Cardiac muscle cell (in vitro differentiated cells and primary cell): ENCODE measurements at places on chromosomes 2 and 18. TPM values are rescaled to one million over a fixed set of nuclear protein-coding genes. Genes with fewer than 3 reads are reported as not detected.

DNA sequence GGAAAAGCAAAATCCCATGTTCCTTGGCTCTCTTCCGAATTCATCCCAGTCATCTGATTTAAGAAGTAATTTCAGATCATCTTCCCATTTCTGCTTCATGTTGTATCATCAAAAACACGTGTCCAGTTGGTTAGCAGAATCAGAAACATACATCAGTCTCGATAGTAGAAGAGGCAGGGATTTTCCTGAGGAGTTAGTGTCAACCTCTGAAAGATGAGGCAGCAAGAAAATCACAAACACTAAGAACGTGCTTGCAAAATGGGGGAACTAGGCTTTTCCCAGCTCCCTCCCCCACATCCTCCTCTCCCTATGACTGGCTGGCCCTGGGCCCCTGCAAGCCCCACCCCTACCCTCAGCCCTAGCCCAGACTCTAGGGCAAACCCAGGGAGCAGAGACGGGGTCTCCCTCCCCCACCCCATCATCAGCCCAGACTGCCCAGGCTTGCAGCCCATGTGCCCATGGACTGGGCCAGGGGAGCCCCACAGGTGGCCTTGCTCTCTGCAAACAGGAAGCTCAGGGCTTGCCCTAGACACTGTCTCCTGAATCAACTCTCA, 161.0 kb upstream of the ID2 start:
- DNase-seq: no peak

DNA sequence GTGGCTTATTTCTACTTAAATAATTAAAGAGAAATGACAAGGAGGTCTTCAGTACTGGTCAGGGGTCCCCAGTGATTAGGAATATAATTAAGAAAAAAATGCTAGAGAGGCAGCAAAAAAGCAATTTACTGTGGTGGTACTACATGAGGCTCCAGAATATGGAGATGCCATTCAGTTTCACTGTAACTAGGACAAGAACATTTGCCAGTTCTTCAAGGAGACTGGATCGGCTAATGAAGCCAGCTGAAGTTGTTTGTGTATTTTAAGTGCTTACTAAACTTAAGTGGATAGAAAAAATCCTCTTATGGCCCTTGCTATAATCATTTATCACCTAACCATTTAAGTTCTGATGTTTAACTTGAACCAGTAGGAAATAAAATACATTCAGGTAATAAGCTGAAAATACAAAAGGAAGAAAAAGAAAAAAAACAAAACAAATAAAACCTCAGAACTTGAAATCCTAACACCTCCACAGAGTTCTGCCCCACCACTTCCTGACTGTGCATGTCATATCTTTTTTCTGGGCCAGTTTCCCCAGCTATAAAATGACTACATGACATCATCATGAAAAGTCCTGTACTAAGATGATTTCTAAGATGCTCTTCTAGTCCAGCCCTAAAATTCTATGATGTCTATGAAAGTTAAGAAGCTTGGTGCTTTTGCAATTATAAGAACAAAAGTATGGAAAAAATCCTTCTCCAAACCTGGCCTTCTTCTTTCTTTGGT, 98.0 kb downstream of the TRABD2A start:
- DNase-seq: no peak

DNA sequence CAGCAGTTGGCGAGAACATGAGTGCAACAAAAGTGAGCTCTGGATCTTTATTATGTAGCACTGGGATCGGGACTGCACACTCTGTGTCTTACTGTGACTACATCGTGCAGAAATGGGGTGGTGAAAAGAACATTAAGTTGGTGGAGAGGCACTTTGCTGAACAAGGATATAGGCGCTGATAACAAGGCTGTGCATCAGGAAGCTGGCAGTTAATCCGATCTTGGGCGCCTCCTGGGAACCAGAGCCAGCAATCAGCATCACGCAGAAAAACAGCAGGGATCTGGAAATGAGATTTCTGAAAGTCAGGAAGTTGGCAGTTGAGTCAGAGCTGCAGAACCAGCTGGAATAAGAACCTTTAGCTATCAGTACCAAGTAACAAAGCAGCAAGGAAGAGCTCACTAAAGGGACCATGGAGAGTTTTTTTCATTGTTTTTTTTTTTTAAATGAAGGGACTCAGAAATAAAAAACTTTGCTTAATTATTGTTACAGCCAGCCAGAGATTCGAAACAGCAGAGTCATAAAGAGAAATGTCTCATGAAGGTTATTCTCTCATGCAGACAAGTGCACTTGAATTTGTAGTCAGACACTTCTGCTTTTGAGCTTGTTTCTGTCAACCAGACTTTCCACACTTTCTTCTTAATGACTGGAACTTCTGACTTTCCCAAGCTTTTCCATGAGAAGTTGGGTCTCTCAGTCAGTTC, 22.8 kb upstream of the MYO3B start:
- peak; percentile 64 for DNase-seq

- DNase-seq: peak; percentile 60
These were observed 132.1 kb downstream of the MBP start for GRCh38 chr18:77000527-77000926.

DNA sequence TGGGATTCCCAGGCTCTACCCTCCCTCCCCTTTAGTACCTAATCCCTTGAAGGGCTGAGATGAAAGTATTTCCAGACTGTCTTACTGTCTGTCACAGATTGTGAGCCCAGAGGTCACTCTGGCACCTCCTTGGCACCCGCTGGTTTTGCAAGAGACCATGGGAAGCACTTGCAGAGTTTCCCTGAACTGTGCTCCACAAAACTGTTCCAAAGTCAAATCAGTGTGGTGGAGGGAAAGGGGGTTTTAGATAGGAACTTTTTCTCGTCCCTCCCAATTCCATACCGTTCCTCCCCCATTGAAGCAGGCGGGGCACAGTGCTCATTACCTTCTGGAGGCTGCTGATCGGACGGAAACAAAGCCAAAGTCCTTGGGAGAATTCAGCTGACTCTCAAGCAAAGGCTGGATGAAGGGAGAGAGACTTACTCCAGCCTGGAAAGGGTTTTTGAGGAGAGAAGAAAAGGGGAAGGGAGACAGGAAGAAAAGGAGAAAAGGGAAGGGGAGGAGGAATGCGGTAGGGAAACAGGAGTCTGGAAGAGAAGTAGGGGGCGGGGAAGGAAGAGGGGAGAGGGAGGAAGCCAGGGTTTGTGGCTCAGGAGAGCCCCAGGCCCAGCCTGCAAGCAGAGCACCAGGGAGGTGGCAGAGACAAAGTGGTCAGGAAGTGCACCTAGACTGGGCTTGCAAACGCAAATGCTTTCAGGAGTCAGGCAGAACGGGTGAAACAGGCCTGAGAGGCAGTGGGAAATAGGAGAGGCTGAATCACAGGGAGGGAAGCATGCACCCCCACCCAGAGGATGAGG, 88.4 kb upstream of the SP3 start:
- no peak for DNase-seq

DNA sequence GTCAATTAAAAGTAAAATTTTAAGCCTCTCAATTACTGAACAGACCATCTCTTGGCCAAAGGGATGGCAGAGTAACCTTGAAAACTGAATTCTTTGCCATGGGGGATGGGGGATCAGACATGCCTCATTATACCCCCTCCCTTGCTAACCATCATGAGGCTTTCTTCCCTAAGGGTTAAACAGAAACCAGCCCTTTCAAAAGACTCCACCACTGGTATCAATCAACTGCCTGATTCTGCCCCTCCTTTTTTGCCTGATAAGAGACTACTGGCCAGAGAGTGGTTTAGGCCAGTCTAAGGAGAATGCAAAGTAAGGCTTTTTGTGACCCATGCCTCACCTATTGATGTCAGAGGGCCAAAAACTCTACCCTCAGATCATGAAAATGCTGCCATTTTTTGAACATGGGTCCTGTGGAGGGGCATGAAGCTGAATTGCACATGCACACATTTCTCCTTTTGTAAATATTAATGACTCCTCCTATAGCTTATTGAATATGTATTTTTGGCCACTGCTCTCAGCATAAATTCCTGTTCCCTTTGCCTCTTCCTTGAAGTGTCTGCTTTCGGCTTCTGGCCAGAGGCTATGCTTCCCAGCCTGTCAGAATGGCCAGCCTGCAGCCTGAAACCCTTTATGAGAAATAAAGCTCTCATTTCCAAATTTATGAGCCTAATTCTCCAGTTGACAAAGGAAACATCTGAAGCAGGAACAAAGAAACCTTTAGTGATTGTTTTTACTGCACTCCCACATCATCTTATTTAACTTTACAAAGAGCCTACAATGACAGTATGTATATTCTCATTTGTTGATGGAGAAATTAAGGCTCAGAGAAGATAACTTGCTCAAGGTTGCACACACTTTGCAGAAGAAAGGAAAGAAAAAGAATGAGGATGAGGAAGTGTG, 270.7 kb upstream of the CELF4 start:
- DNase-seq: no peak

DNA sequence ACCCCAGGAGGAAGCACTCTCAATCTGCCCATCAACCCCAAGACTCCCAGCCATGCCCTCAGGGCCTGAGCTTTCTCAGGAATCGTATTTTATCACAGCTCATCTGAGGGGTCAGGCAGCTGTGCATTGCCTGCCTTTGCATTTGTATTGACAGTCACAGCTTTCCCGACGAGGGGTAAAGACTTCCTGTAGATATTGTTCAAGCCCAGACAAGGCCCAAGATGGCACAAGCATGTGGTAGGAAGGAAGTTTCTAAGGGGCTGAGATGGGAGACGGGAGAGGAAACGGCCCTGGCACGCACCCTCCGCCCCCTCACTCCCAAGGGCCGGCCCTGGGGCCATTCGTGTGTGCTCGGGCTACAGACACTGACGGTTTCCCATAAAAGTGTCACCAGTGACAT, 34.2 kb upstream of the PRLH start:
- DNase-seq: no peak

GRCh38 chr2:226423498-226423960, 376.1 kb downstream of the IRS1 start:
- DNase-seq: no peak

DNA sequence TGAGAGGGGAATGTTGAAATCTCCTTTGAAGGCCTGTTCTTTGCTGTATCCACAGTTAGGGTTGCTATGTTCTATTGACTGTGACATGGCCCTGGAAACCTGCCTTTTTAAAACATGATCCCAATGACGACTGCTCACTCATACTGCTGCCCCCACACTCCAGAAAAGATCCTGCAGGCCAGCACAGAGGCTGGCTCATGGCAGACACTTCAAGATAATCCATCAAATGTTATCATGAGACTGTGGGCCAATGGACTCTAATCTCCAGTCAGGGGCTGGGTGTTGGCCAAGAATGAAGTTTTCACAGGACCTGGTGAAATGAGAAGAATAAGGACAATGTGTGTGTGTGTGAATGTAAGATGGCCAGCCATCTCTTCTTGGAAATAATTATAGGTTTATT, 59.0 kb upstream of the THOC1 start:
- peak; percentile 30 for DNase-seq

DNA sequence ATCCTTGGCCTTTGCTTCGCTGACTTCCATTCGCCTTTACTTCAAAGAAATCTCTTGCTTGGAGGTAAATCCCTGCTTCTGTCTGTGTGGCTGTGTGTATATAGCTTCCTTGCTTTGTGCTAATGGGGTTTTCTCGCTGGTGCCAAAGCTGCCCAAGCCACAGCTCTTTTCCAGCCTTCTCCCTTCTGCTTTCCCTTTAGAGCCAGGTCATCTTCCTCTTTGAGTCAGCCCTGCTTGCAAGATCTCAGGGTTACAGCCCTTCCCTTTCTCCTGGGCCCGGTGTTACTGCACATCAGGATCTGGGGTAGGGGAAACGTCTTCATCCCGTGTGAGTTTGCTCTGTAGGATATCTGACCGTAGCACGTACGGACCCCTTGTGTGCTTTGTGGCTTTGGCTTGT, 19.1 kb downstream of the EIF4E2 start:
- no peak for DNase-seq

GRCh38 chr2:237875256-237876060, 16.0 kb downstream of the RAMP1 start:
- DNase-seq: no peak

DNA sequence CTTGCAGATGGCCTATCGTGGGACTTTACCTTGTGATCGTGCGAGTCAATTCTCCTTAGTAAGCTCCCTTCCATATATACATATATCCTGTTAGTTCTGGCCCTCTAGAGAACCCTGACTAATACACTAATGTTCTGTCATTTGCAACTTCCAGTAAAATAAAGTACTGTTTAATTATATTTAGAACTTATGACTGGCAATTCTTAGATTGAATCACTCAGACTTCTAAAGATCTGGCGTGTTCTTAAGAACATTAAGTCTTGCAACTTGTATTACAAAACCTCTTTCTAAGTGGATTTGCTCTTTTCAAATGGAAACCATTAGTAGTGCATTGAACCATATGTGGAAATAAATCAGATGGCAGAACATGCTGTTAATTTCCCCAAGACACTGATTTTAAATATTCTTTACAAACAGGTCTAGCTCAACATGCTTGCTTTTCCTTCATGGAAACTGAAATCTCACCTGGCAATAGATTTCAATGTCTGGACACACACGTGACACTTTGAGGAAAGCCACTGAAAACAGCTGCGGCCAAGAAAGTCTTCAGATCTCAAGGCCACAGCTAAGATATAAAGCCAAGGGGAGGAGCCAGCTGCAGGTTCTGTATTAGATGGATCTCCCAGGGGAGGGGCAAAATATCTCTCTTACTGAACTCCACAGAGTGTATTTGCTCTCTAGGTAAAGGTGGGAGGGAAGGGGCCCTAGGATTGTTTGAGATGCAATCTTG, 50.6 kb downstream of the PMAIP1 start:
- DNase-seq: no peak

GRCh38 chr2:142862847-142863246, 14.6 kb upstream of the KYNU start:
- DNase-seq: no peak

GRCh38 chr18:24516261-24516660, 55.8 kb downstream of the HRH4 start:
- no peak for DNase-seq

GRCh38 chr2:38945372-38945771, 55.7 kb downstream of the ARHGEF33 start:
- DNase-seq: no peak

- no peak for DNase-seq
These were observed 48.7 kb upstream of the TANK start for GRCh38 chr2:161111531-161111930.

- DNase-seq: no peak
These were observed 1967.5 kb downstream of the SUCLG1 start for GRCh38 chr2:82491591-82491990.

- DNase-seq: no peak
These were observed 463.7 kb upstream of the RGPD4 start for GRCh38 chr2:107362993-107363392.

GRCh38 chr18:24656551-24657443, 196.4 kb downstream of the HRH4 start:
- no peak for DNase-seq

DNA sequence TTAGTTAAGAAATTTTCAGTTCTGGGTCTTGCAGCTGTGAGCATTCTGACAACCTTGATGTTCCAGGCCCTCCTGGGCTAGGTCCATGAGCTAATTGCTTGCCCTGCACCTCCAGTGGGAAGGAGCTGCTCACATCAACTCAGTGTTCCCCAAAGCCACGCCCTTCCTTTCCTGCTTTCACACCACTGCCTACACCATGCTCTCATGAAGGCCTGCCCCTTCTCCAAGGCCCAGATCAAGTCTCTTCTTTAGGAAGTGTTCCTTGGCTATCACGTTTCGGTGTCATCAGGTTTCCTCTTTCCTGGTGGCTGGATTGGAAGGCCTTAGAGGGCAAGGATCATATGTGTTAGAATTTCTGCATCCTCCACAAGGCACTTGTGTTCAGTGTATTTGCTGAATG, 18.8 kb downstream of the TMEM127 start:
- DNase-seq: no peak

Gene CYP27A1
- total RNA-seq: 63.1 and 106 TPM in 2 replicates

Gene EN1
- not detected in 2 replicates for total RNA-seq

Gene CD8B
- not detected in 2 replicates for total RNA-seq

Gene UNC80
- total RNA-seq: 0.25 and 0.54 TPM in 2 replicates

Gene CD28
- not detected in 2 replicates for total RNA-seq

Gene ACMSD
- total RNA-seq: not detected in 2 replicates
